ENCODE measurements at places on chromosomes 7 and 10. TPM values are rescaled to one million over a fixed set of nuclear protein-coding genes. Genes with fewer than 3 reads are reported as not detected.
A peak's percentile ranks its signal among the peaks of the same experiment; 100 is the strongest.

Gene CRHR2
- not detected for total RNA-seq

Gene ATRNL1
- total RNA-seq, result not detected

DNA sequence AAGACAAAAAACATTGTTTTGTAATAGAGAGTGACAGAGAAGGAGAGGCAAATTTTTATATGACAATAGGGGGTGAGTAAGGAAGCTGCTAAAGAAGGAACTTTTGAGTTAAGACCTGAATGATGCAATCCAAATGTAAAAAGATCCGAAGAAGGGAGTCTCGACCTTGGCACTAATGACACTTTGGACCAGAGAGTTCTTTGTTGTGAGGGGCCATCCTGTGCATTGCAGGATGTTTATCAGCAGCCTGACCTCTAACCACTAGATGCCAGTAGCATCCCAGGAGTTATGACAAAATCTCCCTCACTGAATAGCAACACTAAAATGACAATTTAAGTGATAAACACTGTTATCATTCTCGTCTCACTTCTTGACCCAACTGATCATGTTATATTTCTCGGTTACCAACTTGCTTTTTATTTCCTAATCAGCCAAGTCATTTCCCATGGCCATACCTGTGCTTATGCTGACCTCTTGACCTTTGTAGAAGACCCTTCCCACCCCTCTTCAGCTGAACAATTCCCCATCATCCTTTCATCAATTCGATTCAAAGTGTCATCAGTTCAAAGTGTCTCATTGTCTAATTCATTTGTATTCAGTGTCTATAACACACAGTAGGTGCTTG is 30.0 kb downstream of the DGKI start:
- no peak for DNase-seq

DNA sequence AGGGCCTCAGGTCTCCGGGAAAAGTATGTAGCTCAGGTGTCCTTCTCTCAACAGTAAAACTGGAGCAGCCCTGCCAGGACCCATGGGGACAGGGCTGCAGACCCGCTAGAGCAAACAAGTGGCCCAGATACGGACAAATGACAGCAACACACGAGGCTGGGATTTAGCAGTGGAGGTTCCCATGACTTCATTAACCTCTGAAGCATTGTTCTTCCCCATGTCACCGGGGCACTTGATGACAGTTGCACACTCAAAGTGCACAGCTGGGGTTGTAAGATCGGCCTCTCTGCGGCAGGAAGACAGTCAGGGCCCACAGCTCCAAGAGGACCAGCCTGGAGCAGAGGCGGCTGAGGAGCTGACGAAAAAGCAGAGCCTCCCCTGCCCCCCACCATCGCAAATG is 12.5 kb upstream of the PODXL start:
- no peak for DNase-seq

DNA sequence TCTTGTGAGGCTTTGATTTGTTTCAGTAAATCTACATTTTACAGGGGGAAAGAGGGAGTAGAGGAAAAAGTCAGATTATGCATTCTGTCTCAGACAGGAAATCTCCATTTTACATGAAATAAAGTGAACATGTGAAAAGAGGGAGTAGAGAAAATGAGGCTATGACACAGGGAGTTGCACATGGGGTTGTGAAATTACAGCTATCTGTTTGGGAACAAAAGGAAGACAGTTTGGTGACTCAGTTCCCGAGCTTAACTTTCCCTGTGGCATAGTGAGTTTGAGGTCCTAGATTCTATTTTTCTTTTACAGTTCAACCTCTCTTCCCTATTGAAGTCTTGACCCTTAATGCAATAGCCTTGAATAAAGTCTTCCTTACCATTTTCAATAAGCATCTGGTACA is 63.2 kb upstream of the AGR3 start:
- no peak for DNase-seq

DNA sequence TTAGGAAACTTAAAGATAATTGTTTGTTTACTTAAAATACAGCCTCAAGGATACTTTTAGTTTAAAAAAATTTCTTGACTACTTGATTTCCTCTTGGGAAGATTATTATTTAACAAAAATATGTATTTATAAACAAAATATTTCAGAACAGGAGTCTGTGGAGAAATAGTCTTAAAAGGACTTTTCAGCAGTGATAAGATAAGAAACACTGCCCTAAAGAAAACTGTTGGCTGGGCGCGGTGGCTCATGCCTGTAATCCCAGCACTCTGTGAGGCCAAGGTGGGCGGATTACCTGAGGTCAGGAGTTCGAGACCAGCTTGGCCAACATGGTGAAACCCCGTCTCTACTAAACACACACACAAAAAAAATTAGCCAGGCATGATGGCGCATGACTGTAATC is 22.6 kb upstream of the HERPUD2 start:
- DNase-seq, result no peak

DNA sequence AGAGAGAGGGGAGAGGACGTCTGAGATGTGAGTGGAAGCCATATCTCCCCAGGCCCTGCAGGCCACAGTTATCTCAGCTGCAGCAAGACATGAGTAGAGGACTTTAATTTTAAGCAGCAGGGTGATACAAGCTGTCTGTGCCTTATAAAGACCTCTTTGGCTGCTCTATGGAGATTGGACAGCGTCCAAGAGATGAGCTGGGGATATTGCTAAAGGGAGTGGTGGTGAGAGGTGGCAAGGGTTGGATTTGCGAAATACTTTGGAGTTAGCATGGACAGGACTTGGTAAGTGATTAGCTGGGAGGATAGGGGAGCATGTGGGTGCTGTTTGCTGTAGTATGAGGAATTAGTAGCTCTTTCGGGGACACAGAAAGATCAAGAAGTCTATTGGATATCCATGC is 191.8 kb downstream of the CACNB2 start:
- no peak for DNase-seq

- no peak for DNase-seq
These were observed 13.4 kb downstream of the USP54 start for GRCh38 chr10:73577788-73578187.

DNA sequence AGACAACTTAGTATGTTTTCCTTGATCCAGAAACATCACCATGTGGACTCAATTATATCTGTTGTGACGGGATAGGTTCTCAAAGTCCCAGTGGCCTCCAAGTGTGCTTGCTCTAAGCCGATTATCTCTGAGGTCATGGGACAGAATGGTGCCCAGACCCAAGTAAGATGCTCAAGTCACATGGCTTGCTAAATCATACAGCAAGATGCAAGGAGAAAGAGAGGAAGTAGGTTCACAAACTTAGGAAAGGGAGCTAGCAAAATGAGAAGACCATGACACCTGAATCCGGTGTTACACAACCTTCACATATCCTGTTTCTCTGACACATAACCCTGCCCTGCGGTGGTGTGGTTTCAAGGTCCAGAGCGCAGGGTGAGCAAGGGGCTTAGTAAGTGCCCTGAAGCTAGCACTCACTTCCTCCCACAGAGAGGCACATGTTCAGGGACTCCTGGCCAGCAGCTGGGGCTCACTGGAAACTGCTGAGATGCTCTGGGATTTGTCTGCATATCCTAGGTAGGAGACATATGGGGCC is 590.9 kb upstream of the ANKRD30A start:
- DNase-seq, result no peak

GRCh38 chr7:19268737-19269136 is 123.5 kb upstream of the FERD3L start:
- no peak for DNase-seq

GRCh38 chr10:103923502-103923901 is 5.5 kb upstream of the STN1 start:
- no peak for DNase-seq

Gene PTCD1
- 11.1 TPM for total RNA-seq

DNA sequence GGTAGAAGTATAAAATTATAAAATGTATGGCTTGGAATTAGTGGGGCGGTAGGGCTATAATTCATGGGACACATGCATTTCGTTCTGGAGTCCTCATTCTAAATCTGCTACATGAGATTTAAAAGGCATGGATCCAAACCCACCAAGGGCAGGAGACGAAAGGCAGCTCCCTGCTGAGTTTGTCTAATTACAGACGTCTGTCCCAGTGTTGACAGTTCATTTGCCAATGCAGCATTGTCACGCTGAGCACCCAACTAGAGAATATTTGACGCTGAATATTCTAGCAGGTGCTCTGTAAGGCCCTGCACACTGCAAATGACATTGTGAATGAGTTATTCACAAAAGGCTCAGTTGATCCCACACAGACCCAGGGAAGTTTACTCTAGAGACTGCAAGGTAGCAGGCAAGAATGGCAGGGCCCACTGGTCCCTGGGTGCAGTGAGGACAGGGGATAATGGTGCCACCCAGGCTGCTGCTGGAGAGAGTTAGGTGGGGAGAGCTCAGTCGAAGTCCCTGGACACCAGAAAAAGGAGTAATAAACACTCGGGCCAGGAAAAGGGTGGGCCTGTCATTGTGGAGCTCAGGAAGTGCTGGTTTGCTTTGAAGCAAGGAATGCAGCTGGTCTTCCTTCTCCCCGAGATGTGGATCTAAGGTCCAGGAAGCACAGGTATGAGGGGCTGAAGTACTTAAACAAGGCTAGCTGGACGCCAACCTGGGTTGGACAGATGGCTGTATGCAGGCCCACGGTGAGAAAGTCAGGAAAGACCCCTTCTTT is 75.0 kb upstream of the JCAD start:
- no peak for DNase-seq

DNA sequence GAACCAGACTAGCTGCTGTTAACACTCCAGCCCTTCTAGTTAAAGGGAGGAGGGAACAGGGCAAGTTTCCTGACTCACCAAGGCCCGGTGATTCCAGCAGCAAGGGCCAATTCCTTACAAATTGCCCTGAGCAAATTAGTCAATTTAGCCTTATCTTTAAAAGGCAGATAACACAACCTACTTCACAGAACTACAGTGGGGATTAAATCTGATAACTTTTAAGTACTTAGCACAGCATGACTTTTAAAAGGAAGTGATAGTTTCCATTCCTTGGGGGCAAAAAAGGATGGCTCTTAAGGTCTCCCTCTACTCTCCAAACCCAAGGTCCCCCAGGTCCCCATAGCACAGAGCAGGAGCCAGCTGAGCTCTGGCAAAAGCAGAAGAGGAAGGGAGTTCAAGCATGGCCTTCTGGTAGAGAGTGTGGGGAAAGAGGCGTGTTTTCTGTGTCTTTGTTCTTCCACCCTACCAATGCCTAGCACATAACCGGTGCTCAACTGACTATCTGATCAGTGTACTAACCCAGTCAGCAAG is 4.0 kb downstream of the CDCA7L start:
- no peak for DNase-seq

GRCh38 chr10:113991091-113991860 is 52.4 kb upstream of the ADRB1 start:
- DNase-seq, result peak; percentile 50

DNA sequence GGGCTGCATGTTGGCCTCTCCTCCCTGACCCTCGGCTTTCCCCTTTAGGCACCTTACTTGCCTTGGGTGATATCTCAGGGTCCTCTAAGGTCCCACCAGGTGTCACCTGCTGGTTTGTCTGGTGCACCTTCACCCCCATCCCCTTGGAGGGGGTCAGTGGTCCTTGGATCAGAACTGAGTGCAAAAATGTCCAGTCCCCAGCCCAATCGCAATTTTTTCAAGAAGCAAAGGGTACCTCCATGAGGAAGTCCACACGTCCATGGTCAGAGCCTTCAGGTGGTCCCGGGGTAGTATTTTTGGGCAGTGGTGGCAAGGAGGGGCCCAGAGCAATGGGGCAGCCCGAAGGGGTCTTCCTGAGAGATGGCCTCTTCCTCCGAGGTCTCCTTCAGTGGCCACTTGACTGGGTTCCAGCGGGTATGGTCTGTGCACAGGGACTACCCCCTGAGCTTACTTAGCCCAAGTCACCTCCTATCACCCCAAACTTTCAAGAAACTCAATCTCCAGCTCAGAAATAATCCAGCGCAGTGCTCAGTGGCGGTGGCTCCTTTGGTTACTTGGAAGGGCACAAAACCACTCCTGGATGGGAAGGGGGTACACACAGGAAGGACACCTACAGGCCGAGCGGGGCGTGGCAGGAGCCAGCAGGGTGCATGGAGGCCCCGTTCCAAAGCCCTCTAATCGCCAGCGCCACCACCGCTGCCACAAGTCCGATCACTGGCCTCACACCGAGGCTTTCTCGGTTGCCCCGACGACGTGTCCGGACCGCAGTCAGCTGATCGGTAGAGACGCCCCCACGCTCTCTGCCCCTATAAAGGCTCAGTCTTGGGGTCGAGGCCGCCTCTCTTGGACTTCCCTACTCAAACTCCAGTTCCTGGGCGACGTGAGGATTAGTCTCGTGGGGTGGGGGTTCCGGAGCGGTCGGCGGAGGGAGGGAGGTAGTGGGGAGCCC is 4.5 kb downstream of the SAP25 start:
- peak; percentile 68 for DNase-seq

DNA sequence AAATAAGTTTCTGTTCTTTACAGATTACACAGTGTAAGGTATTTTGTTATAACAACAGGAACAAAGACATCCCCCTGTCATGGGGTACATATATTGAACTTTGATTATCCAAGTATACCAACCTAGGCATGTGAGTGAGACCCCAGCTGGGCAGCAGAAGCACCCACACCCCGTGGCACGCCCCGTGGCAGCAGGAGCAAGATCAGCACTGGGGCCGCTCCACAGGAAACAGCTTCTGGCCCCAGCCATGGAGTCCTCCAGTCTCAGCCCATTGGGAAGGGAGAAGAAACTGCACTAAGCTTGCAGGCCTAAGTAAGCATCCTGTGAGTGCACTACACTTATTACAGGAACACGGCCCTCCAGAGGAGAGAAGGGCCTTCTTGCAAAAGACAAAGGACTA is 24.2 kb upstream of the TMEM72 start:
- DNase-seq, result no peak

DNA sequence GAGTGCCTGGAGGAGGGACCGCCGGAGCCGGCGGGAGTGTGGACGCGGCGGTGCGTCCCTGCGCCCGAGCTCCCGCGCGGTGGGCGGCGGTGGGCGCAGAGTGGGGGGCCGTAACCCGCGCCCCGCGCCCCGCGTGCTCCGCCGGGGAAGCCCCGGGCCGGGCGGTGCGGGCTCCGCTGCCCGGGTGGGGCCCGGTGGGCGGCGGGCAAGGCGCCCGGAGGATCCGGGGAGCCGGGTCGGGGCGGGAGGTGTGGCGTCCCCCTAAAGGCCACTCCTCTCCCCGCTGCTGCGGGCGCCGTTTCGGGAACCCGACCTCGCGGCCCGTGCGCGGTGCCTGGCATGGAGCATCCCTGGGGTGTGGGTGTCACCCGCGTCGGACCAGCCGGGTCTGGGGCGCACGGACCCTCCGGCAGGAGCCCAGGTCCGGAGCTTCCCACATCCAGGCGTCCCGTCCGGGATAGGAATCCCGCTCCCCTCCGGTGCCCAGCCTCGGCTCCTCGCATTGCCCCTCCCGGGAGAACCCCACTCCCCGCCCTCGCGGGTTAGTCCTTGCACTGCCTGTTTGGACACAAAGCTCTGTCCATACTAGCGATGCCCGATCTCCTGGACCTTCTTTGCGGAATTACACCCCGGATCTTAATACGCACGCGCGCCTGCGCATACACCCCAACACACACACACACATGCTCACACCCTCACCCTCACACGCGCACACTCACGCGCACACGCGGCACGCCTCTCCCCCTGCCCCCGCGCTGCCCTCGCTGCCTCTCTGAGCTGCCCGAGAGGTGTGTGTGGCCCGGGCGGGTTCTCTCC is 723 bp downstream of the MTURN start:
- peak; percentile 59 for DNase-seq
